Common myeloid progenitor, CD34-positive (primary cell): ENCODE measurements at places on chromosomes 5 and 9.
A peak's percentile ranks its signal among the peaks of the same experiment; 100 is the strongest.

DNA sequence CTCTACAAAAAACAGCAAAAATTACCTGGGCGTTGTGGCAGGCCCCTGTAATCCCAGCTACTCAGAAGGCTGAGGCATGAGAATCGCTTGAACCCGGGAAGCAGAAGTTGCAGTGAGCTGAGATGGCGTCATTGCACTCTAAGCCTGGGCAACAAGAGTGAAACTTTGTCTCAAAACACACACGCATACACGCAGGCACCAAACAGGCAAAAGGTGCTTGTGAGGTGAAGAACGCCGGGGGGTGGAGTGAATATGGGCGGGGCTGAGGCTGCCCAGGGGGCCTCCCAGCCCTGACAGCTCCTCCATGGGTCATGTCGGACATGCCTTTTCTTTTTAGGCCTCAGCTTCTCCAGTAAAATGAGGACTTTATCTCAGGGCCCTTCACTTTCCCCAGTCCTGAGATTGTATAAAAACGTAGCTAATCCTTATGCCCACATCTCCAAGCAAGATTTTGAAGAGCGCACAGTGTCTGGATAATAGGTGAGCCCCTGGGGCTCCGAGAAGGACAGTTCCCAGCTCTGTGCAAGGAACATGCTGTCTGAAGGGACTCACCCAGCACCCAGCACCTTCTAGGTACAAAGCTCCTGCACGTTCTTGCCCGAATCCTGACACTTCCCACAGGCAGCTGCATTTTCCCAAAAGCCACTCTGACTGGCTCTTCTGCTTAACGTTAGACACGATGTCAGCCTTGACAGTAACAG lies 168.3 kb downstream of the COL23A1 start:
- DNase-seq: no peak

DNA sequence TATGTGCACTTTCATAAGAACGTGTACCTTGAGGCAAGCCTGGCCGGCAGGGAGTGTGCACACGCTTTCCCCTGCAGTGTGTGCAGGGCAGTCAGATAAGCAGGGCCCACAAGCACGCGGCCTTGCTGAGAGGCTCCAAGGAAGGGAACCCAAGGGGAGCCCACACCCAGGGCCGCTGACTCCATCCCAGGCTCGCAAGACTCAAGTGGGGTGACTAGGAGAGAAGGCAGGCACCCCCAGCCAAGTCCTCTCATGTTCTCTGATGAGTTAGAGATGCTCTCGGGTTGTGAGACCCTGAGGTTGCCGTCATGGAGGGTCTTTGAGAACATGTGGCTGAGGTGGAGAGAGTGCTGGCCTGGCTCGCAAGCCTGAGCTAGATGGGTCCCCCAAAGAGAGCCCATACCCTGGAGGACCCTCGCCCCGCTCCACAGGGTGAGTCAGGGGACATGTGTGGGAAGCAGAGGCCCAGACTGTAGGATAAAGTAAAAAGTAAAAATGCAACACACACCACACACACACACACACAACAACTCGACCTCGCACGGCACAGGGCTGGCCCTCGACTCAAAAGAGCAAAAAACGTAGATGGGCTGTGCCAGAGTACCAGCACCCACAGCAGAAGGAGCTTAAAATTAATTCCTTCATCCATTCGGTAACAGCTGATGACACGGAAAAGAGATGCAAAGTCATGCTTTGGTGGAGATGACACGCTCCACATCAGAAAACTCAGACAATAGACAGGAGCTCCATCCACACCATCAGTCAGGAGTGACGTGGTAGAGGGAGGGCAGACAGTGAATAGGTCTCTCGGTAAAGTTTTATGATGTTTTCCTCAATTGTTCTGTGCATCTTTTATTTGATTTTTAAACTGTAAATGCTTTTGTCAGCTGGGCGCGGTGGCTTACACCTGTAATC lies 54.8 kb upstream of the NKD2 start:
- no peak for DNase-seq

- DNase-seq: no peak
Observed at GRCh38 chr5:154948313-154948712, 7.4 kb downstream of the MRPL22 start.

DNA sequence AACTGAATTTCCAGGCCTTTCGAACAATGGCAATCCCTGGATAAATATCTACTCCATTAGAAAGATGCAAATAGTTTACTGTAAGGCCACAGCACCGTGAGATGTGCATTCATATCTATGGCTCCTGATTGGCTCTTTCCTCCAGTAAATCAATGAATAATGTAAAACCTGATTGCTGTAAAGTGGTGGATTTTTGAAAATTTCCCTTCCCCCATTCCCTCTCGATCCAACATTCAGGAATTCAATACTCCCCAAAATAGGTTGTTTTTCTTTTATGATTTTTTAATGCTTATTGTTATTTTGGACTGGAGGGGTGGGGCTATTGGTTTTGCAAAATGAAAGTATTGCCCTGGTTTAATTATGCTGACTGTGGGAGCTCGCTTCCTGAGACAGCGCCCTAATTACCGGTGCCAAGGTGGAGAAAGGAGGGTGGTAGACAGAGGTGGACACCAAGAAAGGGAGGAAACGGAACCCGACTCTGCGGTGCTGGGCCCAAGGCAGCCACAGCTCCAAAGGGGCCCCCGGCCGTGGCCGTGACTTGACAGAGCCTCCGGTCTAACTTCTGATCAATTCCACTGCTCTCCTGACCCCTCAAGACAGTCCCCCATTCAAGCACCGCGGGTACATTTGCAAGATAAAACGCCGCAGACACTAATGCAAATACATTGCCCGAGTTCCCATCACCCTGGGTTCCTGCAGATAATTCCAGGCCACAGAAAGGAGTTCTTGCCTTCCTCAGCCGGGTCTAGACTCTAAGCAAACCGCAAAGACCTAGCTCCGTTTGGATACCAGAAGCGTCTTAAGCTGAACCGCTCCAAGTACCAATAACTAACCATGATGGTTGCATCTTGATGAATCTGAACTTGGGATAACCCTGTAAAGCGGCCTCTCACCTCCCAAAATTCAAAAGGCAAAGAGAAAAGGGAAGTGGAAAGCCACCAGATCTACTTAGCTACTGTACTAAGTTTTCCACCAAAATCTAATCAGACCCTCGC lies 211.2 kb downstream of the MEF2C start:
- peak; percentile 33 for DNase-seq

DNA sequence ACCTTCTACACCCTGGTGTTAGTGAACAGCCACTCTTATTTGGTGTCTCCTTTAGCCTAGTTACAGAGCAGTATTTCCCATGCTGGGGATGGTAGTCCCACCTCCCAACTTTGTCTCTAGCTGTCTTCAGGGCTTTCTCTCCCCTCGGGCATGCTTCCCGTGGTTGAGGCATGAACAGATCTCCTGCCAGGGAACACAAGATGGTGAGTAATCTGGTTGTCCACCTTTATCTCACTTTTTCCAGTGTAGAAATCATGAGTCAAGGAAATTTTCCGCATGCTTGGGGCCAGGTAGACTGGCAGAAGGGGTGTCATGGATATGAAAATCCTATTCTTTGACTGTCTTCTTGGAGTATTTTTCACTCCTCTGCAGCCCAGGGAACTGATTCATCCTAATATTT lies 532.9 kb downstream of the ANXA1 start:
- no peak for DNase-seq

GRCh38 chr5:157182143-157182757 lies 1.6 kb downstream of the ITK start:
- no peak for DNase-seq

GRCh38 chr5:116453988-116454411 lies 120.6 kb downstream of the SEMA6A start:
- DNase-seq: no peak

GRCh38 chr9:131487621-131488031 lies 15.1 kb upstream of the POMT1 start:
- DNase-seq: no peak

DNA sequence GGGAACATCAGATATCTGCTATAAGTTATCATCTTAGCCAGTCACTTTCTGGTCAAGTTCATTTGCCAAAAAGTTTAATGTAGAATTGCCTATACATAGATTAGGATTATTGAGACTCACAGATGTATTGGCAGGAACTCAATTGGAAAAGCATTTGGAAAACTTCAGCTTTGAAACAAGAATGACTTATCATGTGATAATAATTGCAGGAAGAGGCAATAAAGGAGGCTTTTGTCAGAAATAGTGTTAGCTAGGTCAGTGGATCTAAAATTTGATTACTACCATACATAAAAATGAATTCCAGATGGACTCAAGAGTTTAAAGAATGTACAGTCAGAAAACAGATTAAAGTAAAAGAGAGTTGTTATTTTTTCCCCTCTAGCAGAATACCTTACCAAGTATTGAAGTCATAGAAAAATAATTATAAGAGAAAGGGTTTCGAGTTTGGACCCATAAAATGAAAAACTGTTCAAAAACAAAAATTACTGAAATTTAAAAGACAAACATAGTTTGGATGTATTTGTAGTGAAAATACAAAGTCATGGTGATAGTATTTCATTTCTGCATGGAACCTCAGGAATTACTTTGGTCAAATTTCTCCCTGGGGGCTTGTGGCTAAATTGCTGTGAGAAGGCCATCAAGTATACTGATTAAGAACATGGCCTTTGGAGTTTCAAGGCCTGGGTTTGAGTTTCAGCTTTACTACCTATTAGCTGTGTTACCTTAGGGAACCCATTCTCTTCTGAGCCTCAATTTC lies 159.9 kb downstream of the TMEM38B start:
- DNase-seq: no peak

GRCh38 chr9:110125763-110126351 lies 82.1 kb downstream of the C9orf152 start:
- peak; percentile 55 for DNase-seq

- peak; percentile 42 for DNase-seq
Observed at GRCh38 chr5:172722327-172722815, 48.6 kb downstream of the DUSP1 start.

DNA sequence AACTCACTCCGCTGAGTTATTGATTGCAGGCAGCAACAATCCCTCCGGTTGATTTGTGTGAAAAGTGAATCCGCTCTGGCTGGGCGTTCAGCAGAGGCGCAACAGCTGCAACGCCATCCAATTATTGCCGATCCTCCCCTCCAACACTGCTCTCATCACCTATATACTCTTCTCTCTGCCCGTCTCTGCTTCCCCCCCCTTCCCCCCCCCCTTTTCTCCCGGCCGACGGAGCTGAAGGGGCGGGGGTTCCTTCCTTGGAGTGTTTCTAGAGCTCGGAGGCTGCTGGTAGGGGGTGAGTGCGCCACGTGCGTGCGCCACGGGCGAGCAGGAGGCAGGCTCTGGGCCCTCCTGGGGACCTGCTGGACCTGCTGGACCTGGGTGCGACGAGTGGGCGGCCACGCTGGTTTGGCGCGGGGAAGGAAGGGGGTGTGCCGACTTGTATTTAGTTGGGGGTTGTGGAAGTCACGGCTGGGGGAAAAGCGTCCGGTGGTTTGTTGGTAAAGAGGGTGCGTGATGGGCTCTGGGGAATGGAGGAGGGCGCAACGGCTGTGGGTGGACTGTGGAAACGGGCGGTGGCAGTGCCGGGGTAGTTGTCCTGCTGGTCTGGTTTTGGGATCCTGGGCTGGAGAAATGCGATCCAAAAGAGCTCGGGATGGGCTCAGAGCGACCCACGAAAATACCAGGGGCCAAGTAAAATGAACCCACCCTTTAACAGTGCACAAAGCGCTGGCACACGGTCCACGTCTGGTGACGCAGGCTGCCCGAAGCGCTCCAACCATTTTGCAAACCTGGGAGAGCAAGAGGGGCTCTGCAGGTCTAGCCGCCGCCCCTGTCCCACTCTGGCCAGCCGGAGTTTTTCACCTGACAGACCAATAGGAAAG lies 6.4 kb upstream of the MEF2C start:
- peak; percentile 54 for DNase-seq

DNA sequence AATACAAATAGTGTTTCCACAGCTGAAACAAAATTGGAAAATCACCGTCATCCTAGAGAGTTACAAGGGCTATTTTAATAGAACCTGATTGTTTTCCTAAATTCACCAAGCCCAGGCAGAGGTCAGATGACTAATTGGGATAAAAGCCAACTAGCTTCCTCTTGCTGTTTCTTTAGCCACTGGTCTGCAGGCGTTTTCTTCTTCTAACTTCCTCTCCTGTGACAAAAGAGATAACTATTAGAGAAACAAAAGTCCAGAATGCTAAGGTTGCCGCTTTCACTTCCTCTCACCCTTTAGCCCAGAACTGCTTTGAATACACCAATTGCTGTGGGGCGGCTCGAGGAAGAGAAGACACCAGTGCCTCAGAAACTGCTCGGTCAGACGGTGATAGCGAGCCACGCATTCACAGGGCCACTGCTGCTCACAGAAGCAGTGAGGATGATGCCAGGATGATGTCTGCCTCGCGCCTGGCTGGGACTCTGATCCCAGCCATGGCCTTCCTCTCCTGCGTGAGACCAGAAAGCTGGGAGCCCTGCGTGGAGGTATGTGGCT lies at the start of gene TLR4:
TSS of gene TLR4 (plus strand) at position 380 of the 552 bp plus-strand sequence. CDS start at position 450, 70 bp downstream.
- DNase-seq: peak; percentile 68

GRCh38 chr9:35690614-35691333 lies 1.0 kb upstream of the TPM2 start:
- peak; percentile 39 for DNase-seq

GRCh38 chr9:94650949-94651348 lies 11.6 kb upstream of the FBP1 start:
- no peak for DNase-seq

DNA sequence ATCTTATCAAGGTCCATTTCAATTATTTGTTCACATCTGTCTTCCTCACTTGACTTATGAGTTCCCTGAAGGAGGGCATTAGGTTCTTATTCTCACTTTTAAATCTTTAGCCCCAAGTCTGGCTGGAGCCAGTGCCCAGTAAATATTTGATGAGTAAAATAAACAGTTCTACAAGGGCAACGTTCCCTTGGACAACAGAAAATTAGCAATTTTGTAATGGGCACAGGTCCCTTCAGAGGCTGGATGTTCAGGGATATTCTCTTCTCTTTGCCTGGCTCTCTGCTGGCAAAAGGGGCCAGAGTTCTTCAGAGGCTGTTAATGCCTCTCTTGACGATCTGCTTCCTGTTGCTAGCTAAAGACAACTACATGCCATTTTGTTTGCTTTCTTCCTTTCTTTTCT lies 149.7 kb downstream of the SEMA6A start:
- no peak for DNase-seq

GRCh38 chr9:136672431-136673087 lies 9.8 kb downstream of the EGFL7 start:
- peak; percentile 13 for DNase-seq

GRCh38 chr9:114603248-114603647 lies 7.8 kb upstream of the TMEM268 start:
- DNase-seq: no peak

DNA sequence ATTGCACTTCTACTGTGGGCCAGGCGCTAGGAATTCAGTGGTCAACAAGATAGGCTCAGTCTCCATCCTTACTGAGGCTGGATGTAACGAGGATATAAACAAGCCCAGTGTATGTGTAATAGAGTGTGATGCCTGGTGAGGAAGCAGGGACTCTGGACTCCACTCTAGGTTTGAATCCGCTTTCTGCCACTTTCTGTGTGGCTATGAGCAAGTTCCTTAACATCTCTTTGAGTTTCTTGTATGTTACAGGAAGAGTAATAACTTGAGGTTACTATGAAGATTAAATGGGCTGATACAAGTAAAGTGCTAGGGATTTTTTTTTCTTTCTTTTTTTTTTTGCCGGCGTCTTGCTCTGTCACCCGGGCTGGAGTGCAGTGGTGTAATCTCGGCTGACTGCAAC lies 12.4 kb downstream of the DOCK2 start:
- peak; percentile 21 for DNase-seq
